ENCODE measurements at places on chromosomes 1 and 21. TPM values are rescaled to one million over a fixed set of nuclear protein-coding genes. Genes with fewer than 3 reads are reported as not detected.

GRCh38 chr1:16117936-16118335 is 37.9 kb downstream of the EPHA2 start:
- no peak overlapping the region for H3K4me3 ChIP-seq
- peaks cover 16% of the 10 kb centered on the region for H3K27me3 ChIP-seq
- H3K4me1 ChIP-seq: peaks cover 43% of the 10 kb centered on the region

- DNase-seq: no peak
- H3K27ac ChIP-seq: no peak overlapping the region
- H3K4me1 ChIP-seq: no peaks in the 10 kb centered on the region
- H3K36me3 ChIP-seq: no peaks in the 10 kb centered on the region
- no peaks in the 10 kb centered on the region for H3K27me3 ChIP-seq
- no peak overlapping the region for H3K4me3 ChIP-seq
Measured at GRCh38 chr1:186799689-186800054, 29.1 kb upstream of the PLA2G4A start.

Gene MRPL37
- total RNA-seq: 131 TPM

GRCh38 chr1:244460197-244460596 is 876 bp upstream of the CATSPERE start:
- peaks cover 12% of the 10 kb centered on the region for H3K4me1 ChIP-seq
- H3K27ac ChIP-seq: peak overlapping the region; percentile 24
- H3K36me3 ChIP-seq: peaks cover 11% of the 10 kb centered on the region
- DNase-seq: no peak
- no peak overlapping the region for H3K4me3 ChIP-seq

Gene MTARC2
- total RNA-seq: 4.7 TPM

- H3K4me1 ChIP-seq: peaks cover 23% of the 10 kb centered on the region
- no peak for DNase-seq
Measured at GRCh38 chr21:39034590-39035536, 148.4 kb downstream of the PSMG1 start.

GRCh38 chr1:166944186-166944967 is 31.0 kb downstream of the ILDR2 start:
- DNase-seq: peak; percentile 26
- H3K27ac ChIP-seq: no peak overlapping the region
- H3K27me3 ChIP-seq: peaks cover 2% of the 10 kb centered on the region
- H3K4me1 ChIP-seq: peaks cover 41% of the 10 kb centered on the region
- H3K36me3 ChIP-seq: no peaks in the 10 kb centered on the region
- H3K4me3 ChIP-seq: peak overlapping the region; percentile 13

Gene PLPPR4
- 0.37 TPM for total RNA-seq

- peaks cover 55% of the 10 kb centered on the region for H3K4me1 ChIP-seq
- no peak overlapping the region for H3K4me3 ChIP-seq
- H3K36me3 ChIP-seq: no peaks in the 10 kb centered on the region
- DNase-seq: peak; percentile 30
Measured at GRCh38 chr1:192524223-192524622, 51.4 kb upstream of the RGS1 start.

DNA sequence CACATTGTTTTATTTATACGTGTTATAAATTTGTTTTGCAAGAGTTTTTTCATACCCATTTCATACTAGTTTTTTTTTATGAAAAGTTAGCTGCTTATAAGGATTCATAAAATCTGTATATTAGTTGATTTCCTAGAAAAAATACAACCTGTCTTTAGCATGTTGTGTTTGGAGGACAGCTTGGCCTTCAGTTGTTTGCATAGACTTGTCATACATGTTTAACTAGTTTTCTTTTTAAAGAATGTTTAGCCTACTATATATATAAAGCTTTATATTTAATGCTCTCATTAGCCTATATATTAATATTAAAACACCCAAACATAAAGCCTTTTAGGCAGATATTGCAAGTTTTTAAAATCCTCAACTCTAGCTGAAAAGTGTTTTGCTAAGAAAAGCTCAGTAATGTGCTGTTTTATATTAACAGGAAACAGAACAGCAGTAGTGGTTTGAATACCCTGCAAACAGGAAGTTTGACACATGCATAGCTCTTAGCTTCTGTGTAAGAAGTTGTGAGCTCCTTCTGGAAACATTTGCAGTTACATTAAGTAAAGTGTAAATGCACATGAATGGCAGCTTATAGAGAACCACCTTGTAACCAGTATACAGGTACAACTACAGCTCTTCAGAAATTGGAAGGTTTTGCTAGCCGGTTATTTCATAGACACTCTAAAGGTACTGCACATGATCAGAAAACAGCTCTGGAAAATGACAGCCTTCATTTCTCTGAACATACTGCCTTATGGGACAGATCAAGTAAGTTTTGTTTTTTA is at the start of gene PRKACB:
TSS of gene PRKACB (plus strand) at position 476 of the 770 bp plus-strand sequence. CDS start at position 567, 91 bp downstream.
- H3K27ac ChIP-seq: peak within 1 kb of the TSS; percentile 73
- DNase-seq: peak; percentile 4
- peaks cover 41% of the 10 kb centered on the region for H3K4me1 ChIP-seq
- peak within 1 kb of the TSS; percentile 55 for H3K4me3 ChIP-seq
- H3K27me3 ChIP-seq: no peaks in the 10 kb centered on the region

GRCh38 chr1:32627596-32628162 is 22.7 kb downstream of the ZBTB8OS start:
- peaks cover 11% of the 10 kb centered on the region for H3K36me3 ChIP-seq
- no peaks in the 10 kb centered on the region for H3K4me1 ChIP-seq
- H3K27me3 ChIP-seq: peaks cover 2% of the 10 kb centered on the region

GRCh38 chr21:37769656-37770055 is 146.6 kb downstream of the KCNJ6 start:
- peaks cover 8% of the 10 kb centered on the region for H3K4me1 ChIP-seq
- DNase-seq: no peak
- H3K36me3 ChIP-seq: no peaks in the 10 kb centered on the region
- peaks cover 11% of the 10 kb centered on the region for H3K27me3 ChIP-seq

Gene CD5L
- total RNA-seq: not detected
